Activated CD4-positive, alpha-beta T cell treated with anti-CD3 and anti-CD28 coated beads, Interleukin-2, amount 50 U/mL, for 4 hours (primary cell): ENCODE measurements at places on chromosomes 5 and 9.

DNA sequence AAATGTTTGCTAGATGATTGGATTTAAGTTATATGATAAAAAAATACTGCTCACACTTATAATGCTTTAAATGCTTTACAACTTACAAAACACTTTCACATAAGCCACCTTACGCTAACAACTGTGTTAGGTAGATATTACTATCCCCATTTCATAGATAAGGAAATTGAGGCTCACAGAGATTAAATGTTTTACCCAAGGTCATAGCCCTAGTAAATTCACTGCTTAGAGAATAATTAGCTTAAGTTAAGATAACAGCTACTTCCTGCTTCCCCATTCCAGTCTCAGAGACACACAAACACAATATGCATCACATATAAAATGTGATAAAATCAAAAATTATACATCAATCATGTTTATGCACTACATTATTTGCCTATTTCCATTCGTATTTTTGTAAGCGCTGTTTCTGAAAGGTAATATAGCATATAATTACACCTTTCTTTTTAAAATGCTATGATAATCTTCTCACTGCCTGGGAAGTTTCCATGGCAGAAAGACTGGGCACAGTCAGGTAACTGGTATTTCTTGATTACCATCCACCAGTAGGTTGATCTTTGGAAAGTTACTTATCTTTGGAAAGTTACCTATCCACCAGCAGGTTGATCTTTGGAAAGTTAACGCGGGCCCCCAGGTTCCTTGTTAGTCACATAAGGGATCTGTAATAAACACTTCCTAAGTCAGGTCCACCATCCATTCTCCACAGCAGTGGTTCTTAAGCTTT, 101.1 kb downstream of the NFIB start:
- no peak for DNase-seq

DNA sequence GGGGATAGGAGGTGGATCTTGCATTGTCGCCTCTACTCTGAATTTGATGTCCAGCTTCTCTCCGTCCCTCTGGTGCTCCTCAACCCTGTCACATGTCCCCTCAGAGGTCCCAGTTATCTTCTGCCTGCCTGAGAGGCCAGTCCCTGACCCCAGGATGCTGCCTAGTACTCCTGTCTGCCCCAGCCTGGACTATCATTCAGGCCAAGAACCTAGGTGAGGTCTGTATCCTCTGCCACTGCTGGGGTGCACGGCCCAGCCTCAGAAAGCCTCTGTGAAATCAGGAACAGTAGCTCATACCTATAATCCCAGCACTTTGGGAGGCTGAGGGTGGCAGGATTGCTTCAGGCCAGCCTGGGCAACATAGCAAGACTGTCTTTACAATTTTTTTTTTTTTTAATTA, 8.6 kb downstream of the SPINK4 start:
- DNase-seq: no peak

DNA sequence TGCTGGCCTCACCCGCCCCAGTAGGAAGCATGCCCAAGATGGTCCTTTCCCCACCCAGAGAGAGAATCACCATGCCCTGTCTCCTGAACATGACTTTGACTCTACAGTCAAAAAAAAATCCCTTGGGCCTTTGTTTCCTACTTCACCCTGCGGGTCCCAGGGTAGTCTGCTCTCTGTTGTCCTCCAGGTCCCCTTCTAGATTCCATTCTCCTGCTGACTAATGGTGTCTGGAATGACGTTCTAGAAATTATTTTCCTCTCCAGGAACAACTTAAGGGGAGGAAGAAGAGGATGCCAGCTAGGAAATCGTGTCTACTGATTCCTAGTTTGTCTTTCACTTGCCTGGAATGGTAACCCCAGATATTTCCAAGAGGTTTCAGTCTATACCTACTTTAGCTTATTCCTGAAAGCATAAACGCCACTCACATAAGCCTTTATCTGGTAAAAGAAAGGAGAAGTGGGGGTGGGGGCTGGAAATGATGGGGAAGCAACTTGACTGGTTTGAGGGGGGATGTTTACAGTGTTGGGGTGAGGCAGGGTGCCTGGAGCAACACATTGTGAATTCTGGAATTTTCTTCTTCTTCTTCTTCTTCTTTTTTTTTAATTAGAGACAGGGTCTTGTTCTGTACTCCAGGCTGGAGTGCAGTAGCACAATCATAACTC, 93.9 kb downstream of the SNX18 start:
- no peak for DNase-seq

DNA sequence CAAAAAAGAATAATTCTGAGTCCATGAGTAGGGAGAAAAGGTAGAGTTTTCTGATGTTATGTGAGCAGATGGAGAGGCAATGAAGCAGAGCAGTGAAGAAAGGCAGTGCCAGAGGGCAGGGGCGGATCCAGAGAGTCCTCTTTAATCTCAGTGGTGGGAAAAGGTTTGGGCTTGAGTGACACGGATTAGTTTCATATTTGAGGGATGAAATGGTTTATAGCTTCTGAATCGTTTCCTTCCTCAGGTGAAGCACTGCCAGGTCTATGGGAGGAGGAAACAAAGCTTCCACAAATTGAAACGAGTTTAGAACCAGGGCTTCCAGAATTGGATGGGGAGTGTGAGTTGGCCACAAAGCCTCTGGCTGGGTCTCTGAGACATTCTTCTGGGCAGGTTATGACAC, 517.0 kb upstream of the PAPPA start:
- no peak for DNase-seq

GRCh38 chr9:71734950-71735349, 33.4 kb downstream of the CEMIP2 start:
- DNase-seq: no peak

GRCh38 chr9:7333719-7334118, 465.9 kb downstream of the DMAC1 start:
- DNase-seq: no peak

GRCh38 chr9:33414889-33415500, 12.6 kb upstream of the AQP7 start:
- no peak for DNase-seq

- no peak for DNase-seq
Measured at GRCh38 chr5:152900332-152900731, 495.3 kb upstream of the NMUR2 start.

- no peak for DNase-seq
Measured at GRCh38 chr5:53392073-53392472, 88.4 kb upstream of the FST start.

DNA sequence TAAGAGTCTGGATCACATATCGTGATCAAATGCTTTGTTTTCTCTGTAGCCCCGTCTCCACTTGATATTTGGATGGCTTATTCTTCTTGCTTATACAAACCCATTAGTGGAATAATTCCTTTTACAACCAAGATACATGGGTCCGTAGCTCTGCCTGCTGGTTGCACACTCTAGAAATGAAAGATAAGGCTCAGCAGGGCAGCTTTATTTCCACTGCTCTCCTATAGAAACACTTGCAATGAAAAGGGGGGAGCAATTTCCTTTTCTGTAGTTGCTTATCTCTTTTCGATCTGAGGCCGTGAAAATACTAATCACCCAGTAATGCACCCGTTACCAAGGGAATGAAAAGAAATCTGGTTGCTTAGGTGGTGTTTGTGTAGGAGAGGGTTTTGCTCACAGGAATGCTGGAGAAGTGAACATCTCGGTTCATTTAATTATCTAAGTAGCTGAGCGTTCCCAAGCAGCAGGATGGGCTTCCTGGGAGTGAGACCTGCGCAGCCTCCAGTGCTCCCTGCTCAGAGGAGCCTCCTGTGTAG, 131.7 kb downstream of the ADAMTS16 start:
- DNase-seq: no peak

GRCh38 chr5:154523709-154524108, 45.7 kb upstream of the HAND1 start:
- no peak for DNase-seq

DNA sequence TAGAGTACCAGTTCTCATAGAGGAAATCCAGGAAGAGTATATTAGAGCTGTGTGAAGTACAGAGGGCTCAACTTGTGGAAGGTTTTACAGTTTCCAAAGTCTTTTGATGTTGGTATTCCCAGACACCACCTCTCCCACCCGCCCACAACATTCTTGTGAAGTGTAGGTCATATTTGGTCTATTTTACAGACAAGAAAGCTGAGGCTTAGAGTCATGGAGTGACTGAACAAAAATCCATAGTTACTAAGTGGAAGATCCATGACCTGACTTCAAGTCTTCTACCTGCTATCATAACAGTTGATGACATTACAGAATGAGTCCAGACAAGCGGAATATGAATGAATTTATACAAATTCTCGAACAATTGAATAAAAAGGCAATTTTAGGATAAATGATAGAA, 187.1 kb upstream of the RPS23 start:
- DNase-seq: no peak

GRCh38 chr5:124951661-124952060, 205.2 kb upstream of the ZNF608 start:
- no peak for DNase-seq

DNA sequence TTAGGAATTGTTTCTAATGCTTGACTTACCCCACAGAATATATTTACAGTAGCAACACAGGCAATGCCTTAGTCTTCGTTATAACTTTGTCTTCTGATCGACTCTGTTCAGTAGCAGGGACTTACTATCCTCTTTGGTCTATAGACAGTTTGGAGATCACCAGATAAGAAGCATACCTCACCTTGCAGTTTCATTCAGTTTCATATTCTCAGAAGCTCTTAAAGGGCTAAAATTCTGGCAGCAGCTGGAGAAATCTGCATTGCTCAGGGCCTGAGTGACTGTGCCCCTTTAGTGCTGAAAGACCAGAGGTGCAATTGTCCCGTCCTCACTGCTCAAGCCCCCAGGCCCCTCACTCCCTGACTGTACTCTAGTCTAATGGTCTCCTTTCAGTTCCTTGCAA, 26.0 kb downstream of the ZBTB43 start:
- DNase-seq: no peak

DNA sequence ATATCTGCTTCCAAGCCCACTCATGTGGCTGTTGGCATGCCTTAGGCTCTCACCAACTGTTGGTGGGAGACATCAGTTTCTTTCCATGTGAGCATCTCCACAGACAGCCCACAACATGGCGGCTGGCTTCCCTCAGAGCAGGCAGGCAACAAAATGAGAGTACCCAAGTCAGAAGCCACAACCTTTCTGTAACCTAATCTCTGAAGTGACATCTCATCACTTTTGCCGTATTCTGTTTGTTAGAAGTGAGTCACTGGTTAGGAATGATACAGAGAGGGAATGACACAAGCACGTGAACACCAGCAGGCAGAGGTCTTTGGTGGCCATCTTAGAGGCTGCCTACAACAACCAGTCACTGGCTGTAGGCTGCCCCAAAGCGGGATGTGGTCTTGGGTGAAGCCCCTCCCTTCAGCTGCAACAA, 88.6 kb upstream of the RASGRF2 start:
- DNase-seq: no peak

- DNase-seq: no peak
Measured at GRCh38 chr9:69671311-69671878, 776 bp downstream of the APBA1 start.

GRCh38 chr5:176410486-176411180, 5.7 kb downstream of the CLTB start:
- no peak for DNase-seq

- DNase-seq: no peak
Measured at GRCh38 chr9:131982102-131982501, 97.6 kb downstream of the MED27 start.

DNA sequence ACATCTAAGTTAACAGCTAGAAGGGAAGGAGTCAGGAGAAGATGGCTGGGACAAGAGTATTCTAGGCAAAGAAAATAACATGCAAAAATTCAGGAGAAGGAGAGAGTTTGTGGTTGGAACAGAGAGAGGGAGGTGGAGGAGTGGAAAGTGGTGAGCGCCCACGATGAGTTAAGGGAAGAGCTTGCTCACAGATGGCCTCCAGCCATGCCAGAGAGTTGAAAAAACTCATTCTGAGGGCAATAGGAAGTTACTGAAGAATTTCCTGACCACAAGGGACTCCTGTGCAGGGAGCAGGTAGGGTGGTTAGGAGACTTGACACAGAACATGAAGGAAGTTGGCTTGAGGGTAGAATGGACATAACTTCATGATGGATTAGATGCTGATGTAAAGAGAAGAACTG, 159.7 kb downstream of the DOCK2 start:
- DNase-seq: no peak

- no peak for DNase-seq
Measured at GRCh38 chr5:57420801-57421200, 61.8 kb downstream of the ACTBL2 start.

DNA sequence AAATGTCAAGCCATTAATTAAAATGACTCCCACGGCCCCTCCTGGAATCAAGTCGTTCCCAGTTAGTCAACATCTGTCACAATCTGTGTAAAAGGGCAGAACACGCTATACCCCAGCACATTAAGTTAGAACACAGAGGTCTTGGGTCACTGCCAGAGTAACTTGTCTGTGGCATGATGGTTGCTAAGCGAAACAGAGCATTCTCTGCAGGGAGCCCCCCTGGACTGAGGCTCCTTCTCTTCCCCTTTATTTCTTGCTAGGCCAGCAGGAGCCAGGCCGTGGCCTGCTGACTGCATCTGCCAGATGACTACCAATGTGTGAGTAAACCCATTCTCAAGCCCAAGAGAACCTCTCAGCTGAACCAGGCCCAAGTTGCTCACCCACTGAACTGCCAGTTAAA, 51.9 kb upstream of the ZBED3 start:
- DNase-seq: no peak

- DNase-seq: no peak
Measured at GRCh38 chr5:176743868-176744583, 66.3 kb upstream of the UNC5A start.

DNA sequence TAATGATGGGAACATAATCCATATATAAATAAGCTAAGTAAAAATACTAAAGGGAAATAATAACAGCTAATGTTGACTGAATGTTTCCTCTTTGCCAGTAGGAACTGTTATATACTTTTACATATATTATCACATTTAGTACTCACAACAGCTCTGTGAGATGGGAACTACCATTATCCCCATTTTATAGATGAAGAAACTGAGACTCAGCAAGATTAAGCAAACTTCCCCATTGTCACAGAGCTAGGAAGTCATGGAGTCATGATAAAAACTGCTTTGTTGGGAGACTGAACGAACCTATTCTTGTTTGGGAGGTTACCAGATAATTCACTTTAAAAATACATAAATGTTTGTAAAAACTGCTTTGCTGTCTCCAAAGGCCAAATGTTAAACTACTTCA, 23.4 kb downstream of the WNT8A start:
- DNase-seq: no peak

DNA sequence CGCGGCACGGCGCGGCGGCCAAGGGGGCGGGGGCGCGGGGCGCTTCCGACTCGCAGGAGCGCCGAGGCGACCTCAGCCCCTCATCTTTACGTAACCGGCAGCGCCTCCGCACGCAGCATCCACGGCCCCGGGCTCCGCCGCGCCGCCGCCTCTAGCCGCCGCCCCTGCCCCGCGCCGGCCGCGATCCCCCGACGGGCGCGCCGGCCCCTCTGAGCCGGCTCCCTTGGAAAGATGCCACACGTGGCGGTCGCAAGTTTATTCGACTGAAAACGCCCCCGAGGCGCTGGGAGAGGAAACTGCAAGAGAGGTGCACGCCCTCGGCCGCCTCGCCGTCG, 1.0 kb downstream of the KLF9 start:
- no peak for DNase-seq
